NCI-H748 treated with DMSO at 0.1 percent for 48 hours (cell line): ENCODE measurements at places on chromosomes 2 and 18.

GRCh38 chr2:231241755-231242507 is 43.5 kb downstream of the ARMC9 start:
- no peak for DNase-seq

- no peak for DNase-seq
These were observed 16.1 kb upstream of the CREB1 start for GRCh38 chr2:207513551-207514257.

DNA sequence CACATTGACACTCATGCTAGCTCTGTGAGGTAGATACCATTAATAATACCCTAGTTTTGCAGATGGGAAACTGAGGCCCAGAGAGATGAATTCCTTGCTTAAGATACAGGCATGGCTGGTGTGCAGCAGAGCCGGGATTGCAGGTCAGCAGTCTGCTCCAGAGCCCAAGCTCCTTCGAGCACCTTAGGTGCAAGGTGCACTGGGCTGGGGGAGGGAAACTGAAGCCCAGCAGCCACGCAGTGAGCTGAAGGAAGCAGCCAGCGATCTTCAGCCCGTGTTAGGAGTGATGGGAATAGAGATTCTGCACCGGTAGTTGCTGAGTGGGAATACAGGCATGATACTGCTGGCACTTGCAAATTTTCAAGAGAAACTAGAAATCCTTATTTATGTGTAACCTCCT is 50.6 kb downstream of the TANC1 start:
- DNase-seq, result no peak

GRCh38 chr2:67923696-67924095 is 139.1 kb downstream of the C1D start:
- peak; percentile 40 for DNase-seq

DNA sequence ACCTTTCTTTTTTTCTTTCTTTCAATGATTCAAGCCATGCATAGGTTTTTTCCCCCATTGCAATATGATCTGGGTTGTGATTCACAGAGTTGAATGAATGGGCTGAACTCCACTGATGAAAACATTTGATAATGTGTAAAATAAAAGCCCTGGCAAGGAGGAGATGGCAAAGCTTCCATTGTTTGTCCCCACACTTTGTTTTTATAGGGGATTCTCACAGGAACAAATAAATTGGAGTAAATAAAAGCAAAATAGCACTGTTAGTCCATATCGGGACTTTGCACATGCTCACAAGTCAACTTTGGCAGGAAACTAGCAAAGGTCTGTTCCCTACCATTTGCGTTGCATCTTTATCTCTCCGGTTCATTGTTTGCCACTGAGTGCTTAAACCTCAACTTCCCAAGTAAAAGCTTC is 55.7 kb downstream of the MEIS1 start:
- peak; percentile 15 for DNase-seq

- no peak for DNase-seq
These were observed 29.2 kb upstream of the STK17B start for GRCh38 chr2:196200557-196200956.

DNA sequence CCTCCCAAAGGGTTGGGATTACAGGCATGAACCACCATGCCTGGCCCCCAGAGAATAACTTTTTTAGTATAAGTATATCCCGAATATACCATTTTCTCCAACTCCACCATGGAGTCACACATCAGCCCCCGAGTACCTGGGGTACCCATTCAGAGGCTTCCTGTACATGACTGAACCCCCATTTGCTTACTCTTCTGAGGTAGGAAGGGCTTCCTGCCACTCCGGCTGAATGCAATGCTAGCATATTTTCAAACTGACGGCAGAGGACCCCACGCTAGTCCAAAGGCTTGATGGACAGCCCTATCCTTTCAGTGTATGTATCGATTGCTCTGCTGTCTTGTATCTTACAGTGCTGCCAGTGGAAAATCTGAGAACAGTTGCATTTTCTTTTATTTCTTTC is 220.6 kb upstream of the SH3BP4 start:
- DNase-seq, result no peak

DNA sequence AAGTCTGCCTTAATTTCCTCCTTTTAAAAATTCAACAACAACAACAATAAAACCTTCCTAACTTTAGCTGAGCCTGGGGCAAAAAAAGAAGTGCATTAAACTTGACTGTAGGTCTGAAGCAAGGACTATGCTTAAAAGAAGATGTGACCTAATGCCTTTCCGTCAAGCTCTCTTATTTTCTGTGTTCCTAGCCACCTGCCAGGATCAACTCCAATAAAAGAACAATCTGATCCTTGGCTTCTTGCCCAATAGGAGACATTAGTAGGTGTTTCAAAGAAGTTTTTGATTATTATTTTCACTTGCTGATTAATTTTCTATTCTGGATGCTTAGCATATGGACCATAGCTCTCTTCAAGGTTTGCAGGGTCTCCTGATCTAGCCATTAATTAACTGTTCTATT is 237.5 kb downstream of the STK39 start:
- DNase-seq, result no peak

DNA sequence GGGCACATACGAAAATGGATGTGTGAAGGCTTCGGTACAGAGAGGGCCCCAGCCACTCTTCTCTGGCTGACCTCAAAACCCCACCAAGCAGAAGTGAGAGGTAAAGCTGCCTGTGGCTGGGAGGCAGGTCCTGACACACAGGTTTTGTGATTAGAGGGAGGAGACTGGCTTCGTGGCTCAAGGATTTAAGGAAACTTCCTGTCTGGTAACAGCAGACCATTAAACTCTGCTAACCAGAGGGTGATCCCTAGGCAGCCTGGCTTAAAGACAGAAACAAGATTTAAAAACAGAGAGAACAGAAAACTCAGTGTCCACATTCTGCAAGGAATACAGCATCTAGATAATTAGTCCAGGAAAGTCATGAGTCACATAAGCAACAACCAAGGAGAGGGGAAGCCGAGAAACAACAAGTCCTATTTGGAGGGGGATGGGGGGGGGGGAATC is 101.9 kb downstream of the NFATC1 start:
- no peak for DNase-seq

- no peak for DNase-seq
These were observed 42.6 kb upstream of the ROCK2 start for GRCh38 chr2:11387100-11387390.

DNA sequence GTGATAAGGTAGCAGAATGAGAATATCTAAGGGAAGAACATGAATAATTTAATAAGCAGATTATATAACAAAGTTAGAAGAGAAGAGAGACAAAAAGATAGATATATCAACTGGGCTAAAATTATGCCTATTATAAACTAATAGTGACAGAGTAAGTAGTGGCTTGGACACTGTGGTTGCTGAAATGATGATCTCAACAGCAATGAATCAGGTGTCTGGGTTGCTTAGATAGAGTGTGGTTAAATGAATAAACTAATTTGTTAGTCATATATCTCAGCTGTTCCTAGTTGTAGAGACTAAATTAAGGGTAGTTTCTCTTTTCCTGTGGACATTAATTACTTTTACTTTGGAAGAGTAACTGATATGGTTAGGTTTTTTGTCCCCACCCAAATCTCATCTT is 1485.4 kb upstream of the CELF4 start:
- no peak for DNase-seq

DNA sequence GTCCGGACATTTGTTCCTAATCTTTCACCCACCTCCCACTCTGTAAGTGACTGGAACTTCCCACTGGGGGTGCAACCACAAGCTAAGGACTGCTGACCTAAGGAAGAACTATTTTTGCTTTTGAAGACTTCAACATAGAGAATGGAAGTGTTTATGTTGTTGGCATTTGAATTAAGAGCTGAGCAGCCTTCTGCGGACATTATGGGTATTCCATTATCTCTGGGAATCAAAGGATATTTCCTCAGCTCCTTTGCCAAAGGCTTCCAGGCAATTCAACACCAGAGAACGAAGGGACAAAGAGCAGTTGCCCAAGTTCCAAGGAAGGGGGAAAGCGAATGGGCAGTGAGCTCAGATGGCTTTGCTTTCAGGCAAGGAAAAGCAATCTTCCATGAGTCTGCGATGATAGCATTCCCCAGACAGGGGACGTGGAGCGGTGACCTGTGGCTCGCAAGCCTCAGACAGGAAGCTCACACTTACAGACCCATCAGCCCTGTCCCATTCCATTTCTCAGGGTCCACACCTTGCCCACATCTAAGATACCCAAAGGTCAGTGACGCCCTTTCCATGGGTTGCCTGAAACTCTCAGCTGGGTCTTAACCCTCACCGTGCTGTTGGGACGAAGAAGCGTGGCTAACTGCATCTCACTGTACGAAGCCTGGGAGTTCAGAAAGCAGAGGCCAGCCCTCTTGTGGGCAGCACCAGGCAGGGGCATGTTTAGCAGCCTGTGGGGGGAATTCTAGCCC is 116.8 kb downstream of the COPS8 start:
- no peak for DNase-seq

DNA sequence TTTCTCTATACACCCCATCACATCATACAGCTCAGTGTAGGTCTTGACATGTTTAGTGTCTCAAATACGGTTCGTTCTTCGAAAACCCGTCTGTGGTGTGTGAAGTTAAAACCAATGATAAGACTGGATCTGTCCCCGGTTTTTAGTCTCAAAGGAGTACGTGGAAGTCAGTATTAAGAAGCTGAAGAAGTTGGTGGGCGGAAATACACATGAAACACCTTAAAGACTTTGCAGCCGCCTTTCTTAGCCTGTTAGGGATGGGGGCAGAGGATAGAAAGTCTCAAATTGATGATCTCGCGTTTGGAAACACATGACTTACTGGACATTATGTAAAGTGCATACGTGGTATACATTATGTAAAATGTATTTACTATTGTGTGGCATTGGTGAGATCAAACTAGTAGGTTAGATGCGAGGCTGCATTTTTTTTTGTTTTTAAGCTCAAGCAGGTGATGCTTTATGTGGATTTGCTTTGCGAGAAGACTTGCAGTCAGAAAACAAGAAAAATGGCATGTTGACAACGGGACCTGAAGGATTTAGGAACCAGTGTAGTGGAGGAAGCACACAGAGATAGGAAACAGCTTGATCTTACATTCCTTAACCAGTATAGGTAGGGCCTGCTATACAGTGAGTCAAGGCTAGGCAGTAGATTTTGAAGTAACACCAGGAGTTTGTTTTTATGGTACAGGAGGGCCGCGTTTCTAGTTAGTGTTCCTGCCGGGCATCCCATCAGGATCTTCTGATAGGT is 1.2 kb downstream of the CNOT11 start:
- DNase-seq, result no peak

- no peak for DNase-seq
These were observed 67.3 kb upstream of the CABLES1 start for GRCh38 chr18:23068011-23068410.

DNA sequence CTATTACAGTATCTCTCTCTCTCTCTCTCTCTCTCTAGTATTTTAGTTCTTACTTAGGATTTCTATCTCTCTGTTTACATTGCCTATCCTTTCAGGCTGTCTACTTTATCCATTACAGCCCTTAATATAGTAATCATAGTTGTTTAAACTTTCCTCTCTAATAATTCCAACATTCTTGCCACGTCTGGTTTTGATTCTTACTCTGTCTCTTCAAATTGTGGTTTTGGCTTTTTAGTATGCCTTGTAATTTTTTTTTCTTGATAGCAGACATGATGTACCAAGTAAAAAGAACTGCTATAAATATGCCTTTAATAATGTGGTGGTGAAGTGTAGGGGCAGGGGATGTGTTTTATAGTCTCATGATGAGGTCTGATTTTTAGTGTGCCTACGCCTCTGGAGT is 1809.5 kb upstream of the CELF4 start:
- DNase-seq, result no peak

- no peak for DNase-seq
These were observed 17.3 kb downstream of the NCK2 start for GRCh38 chr2:105761931-105762515.

GRCh38 chr2:124805060-124805459 is 780.0 kb downstream of the CNTNAP5 start:
- no peak for DNase-seq

DNA sequence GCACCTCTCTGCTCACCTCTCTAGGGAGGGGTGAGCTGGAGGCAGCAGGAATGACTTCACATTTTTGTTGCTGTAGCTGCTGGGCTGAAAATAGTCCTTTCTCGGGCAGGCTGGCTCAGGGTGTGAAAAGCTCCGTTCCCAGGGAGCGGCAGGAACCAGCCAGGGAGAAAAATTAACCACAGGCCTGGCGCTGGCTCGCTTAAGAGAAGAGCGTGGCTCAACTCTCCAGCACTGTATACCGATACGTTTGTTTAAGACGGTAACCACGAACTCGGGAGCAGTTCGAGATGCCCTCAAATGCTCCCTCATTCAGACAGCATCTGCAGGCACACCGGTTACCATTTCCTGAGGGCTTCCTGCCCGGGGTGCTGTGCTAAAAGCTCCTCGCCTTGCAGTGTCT is 129.6 kb downstream of the CELF4 start:
- no peak for DNase-seq

DNA sequence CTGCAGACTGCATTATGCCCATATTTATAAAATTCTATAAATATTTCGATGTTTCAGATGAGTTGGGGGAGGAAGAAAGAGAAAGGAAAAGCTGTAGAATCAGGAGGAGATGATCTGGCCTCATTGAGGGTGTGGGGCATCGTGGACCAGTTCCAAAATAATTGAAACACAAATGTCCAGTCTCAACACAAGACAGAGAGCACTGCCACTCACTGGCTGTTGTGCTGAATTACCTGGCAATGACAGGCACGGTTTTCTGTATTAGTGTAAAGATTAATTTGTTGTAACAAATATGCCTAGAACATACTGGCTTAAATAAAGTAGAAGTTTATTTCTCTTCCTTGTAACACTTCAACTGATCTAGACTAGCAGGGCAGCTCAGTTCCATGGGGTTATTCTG is 24.1 kb downstream of the POLE4 start:
- no peak for DNase-seq

- DNase-seq, result no peak
These were observed 347.4 kb upstream of the LRP1B start for GRCh38 chr2:142478206-142478605.

DNA sequence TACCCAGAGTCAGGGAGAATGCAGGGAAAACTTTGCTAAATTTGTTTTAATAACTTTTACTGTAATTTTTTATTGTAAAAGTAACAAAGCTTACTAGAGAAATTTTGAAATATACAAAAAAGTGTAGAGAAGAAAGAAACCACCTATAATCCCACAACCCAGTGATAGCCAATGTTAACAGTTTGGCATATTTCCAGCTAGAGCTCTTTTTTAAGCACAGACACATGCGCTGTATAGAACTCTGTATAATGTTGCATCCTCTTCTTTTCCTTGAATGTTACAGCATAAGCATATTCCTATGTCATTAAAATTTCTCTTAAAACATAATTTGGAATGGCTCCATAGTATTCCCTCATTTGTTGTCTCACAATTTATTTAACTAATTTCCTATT is 37.4 kb upstream of the EPAS1 start:
- DNase-seq, result no peak

DNA sequence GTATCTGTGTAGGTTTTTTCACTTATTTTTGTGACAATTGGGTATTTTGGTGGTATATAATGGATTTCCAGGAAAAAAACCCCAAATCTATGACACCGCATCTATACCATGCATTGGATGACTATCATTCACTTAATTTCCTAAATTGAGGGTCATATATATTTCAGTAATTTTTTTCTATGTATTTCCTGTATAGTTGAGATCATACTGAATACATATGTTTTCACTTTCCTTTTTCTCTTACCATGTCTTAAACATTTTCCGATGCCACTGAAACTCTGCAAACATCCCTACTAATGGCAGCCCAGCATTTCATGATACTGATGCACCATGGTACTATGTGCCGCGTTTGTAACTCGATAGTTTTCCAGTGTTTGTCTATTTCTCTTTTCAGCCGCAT is 40.4 kb downstream of the CDKL4 start:
- DNase-seq, result no peak

GRCh38 chr2:233474308-233475160 is 92.0 kb downstream of the USP40 start:
- no peak for DNase-seq

GRCh38 chr2:217060951-217061547 is 201.2 kb upstream of the TNP1 start:
- DNase-seq, result no peak
